Transverse colon (tissue), 4 donors: ENCODE measurements at places on chromosomes 11 and 22. TPM values are rescaled to one million over a fixed set of nuclear protein-coding genes. Genes with fewer than 3 reads are reported as not detected.
A peak's percentile ranks its signal among the peaks of the same experiment; 100 is the strongest.

The SAA4 gene
- total RNA-seq: not detected

The MLC1 gene
- total RNA-seq: not detected

The TRIM6 gene
- total RNA-seq: not detected

The OR8G5 gene
- not detected for total RNA-seq

DNA sequence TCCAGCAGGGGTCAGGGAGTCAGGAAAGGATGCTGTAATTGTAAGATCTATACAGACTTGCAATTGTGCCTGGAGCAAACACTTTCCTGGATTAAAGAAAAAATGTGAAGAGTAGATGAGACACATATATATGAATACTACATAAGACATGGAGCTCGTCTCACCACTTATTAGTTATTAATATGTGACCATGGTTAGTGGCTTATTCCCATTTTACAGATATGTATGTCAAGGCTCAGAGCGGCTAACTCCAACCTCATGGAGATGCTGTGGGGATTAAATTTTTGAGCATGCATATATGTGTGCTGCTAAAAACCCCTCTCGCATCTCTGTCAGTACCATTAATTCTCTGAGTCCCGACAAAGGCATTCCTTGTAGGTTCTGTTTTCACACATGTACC, 125.7 kb downstream of the SLC1A2 start:
- no peaks in the 10 kb centered on the region for H3K4me1 ChIP-seq
- no peak for DNase-seq
- no peaks in the 10 kb centered on the region for H3K36me3 ChIP-seq
- no peak overlapping the region for H3K4me3 ChIP-seq
- H3K27ac ChIP-seq: no peak overlapping the region
- no peaks in the 10 kb centered on the region for H3K27me3 ChIP-seq

- H3K4me3 ChIP-seq: no peak overlapping the region
- no peak for DNase-seq
- no peak overlapping the region for H3K27ac ChIP-seq
Observed at GRCh38 chr11:22753416-22753815, 76.2 kb downstream of the SVIP start.

DNA sequence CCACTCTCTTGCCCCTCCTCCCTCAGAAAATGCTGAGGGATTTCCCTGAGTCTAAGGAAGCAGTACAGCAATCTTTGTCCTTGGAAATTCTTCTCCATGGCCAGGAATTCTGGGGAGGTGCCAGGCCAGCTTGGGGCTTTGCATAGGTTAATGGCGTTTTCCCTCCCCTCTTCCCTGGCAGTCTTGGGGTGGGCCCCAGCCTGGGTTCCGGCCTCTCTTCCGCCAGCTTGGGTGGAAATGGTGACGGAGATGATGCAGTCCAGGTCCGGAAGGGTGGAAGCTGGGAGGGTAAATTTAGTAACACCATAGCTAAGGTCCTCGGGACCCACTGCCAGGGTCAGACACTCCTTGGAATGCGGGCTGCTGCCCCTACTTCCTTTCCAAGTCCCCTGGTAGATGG, 5.0 kb downstream of the PHLDB1 start:
- peaks cover 30% of the 10 kb centered on the region for H3K27me3 ChIP-seq
- H3K27ac ChIP-seq: peak overlapping the region; percentile 65
- H3K4me1 ChIP-seq: peaks cover 32% of the 10 kb centered on the region
- DNase-seq: no peak
- H3K36me3 ChIP-seq: no peaks in the 10 kb centered on the region
- H3K4me3 ChIP-seq: no peak overlapping the region
